ENCODE measurements at places on chromosomes 2 and 18.

- no peak for DNase-seq
Measured at GRCh38 chr2:9565436-9566153, 10.0 kb upstream of the ADAM17 start.

DNA sequence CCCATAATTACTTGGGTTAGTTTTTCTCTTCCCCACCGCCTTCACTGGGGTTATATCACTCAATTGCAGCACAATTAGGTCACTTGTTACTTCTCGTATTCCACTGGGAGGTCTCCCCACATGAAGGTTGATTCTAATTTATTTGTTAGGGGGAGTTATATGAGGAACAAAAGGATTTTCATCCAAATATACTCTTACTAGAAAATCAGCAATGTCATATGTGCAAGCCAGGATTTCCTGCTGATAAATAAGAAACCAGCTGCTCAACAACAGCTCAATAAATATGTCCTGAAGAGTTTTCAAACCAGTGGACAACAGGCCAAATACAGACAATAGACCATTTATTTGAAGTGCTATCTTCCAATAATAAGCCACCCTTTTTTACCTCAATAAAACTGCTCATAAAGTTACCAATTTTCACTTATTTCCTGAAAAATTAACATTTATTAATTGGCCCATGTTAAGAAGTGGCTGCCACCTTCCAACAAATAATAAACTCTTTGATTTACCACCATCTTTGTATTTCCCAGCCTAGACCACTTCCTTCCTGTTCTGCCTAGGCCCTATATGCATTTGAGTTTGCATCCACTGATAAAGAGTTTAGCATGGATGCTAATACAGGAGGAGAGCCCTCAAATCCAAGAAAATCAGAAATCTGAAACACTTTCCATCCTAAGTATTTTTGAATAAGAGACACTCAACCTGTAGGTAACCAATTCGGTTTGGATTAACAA, 184.4 kb upstream of the SLC39A10 start:
- no peak for DNase-seq

GRCh38 chr2:8593243-8593642, 88.6 kb upstream of the ID2 start:
- DNase-seq = no peak

- no peak for DNase-seq
Measured at GRCh38 chr2:152440460-152440859, 105.5 kb downstream of the FMNL2 start.

- DNase-seq = no peak
Measured at GRCh38 chr2:196200557-196200956, 29.2 kb upstream of the STK17B start.
